ENCODE measurements at places on chromosomes 6 and 20.

DNA sequence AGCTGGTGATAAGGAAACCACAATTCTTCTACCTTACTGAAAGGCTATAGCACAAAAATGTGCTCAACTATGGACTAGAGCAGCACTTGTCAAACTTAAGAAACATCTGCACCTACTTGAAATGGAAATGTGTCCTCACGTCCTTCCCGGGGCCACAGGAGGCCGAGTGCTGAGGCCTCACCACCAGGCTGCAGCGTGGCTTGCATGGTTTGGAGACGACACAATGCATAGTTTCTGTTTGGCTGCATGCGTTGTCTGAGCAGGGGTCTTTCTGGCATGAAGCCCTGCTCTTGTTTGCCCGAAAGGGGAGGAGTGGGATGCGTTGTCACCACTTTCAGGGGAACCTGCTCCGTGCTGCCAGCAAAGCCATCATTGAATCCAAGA, 228.8 kb downstream of the TTLL2 start:
- no peak for DNase-seq

- DNase-seq = no peak
Observed at GRCh38 chr6:168196881-168197635, 118.0 kb upstream of the FRMD1 start.

GRCh38 chr6:163329991-163330390, 84.5 kb upstream of the QKI start:
- no peak for DNase-seq

DNA sequence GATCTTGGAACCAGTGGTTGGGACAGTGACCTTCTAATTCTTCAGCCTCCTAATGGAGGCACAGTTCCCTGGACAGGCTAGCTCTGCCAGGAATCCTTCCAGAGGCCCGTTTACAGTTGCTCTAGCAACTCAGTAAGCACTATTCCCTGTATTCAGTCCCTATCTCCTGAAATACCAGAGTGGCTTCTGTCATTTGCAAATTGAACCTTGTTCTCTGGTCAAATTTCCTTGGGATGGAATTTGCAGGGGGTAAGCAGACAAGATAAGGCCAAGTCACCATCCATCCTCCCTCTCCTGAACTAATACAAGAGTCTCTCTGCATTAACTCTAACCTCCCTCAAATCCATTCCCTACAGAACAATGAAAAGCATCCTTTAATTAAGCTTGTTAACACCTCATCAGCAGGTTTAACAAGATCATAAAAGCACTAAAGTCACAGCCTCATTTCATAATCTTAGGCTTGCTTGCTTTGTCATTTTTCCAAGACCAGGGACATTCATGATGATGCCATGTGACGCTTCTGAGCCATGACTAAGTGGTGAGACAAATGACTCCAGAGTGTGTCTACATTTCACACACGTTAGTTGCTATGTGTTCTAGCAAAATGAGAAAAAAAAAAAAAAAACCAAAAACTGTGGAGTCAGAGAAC, 37.1 kb downstream of the SLC22A23 start:
- DNase-seq = no peak

GRCh38 chr6:56772737-56773184, 130.1 kb upstream of the DST start:
- DNase-seq = no peak

DNA sequence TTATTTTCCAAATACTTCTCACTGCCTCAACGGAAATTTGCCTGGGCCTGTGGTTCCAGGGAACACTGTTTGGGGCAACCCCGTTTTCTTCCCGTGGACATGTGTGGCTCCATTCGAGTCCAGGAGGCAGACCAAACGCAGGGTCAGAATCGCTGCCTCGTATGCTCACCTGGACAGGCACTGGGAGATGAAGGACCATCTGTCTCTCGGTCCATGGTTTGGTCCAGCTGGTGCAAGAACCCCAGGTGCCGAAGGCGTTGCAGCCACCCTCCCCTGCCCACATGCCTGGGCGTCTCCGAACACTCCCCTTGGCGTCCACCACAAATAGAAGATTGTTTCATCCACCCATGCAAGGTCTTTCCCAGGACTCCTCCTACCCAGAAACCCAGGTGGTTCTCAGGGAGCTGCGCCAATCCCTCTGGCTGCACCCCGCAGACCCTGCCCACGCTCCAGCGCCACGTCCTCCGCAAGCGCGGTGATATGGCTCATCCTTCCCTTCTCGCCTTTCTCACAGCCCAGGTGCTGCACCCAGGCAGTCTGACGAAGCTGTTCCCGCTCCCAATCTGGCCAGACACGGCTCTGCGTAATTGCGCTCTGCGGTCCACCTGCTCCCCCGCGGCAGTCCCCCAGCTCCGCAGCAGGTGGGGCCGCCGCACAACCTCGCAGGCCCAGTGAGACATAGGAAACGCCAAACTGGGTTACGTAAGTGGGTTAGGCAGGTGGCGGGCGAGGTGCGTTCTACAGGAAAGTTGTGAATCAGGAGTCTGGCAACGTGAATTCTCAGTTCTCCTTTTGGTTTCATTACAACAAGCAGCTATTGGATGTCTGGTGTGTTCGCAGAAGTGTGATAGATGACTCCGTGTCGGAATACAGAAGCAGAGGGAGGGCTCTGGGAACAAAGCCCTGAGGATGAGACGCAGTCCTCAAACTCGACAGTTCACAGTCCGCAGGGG, 146.2 kb upstream of the ECI2 start:
- no peak for DNase-seq

DNA sequence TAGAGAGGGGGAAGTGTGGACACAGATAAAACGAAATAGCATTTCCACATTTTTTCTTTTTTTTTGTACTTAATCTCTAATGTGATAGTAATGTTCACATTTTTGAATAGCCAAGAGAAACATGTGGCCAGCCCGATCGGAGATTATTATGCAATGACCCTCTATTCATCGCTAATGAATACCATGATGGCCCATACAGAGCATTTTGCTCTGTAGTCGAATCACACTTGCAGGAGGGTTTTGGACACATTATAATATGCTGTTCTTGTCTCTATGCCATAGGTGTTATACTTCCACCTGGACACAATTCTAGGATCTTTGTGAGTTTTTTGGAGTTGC, 60.1 kb downstream of the MTHFD1L start:
- DNase-seq = no peak

- no peak for DNase-seq
Observed at GRCh38 chr6:3213334-3213695, 14.1 kb downstream of the TUBB2B start.

DNA sequence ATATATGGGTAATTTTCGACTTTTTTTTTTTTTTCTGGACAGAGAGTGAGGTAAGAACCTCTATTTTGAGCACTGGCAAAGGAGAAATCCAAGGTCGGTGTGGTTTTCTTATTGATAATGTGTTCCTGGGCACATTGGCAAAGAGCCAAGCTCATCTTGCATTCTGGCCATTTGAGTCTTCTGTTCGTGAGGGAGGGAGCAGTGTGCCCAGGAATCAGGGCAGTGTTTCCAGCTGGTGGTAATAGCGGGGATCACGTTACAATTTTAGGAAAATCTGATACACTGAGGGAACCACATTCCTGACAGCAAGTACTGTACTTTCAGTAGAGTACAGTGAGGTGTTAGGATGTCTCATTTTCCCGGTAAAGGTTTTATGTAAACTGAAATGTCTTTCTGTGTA, 442.3 kb upstream of the MAP3K7 start:
- no peak for DNase-seq

DNA sequence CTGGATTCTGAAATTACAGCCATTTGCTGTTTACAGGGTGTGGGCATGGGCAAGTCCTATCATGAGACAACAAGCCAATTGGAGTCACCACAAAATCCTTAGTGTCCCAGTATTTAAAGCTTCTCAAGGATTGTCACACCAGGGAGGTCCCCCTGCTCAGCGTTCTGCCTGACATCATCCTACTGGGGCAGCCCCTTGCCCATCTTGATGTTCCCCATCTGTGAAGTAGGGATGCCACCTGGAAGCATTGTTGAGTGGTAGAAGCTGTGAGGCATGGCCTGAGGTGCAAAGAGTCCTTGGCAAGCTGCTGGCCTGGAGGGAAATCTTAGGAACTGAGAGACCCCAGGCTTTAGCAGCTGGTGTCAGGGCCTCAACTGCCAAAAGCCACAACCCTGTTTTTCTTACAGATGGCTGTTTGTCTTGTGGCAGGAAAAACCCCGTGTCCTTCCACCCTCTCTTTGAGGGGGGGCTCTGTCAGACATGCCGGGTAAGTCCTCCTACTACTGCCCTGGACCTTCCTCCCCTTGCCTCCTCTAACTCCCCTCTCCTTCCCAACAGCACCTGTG, 23.3 kb upstream of the MAPRE1 start:
- DNase-seq = no peak

DNA sequence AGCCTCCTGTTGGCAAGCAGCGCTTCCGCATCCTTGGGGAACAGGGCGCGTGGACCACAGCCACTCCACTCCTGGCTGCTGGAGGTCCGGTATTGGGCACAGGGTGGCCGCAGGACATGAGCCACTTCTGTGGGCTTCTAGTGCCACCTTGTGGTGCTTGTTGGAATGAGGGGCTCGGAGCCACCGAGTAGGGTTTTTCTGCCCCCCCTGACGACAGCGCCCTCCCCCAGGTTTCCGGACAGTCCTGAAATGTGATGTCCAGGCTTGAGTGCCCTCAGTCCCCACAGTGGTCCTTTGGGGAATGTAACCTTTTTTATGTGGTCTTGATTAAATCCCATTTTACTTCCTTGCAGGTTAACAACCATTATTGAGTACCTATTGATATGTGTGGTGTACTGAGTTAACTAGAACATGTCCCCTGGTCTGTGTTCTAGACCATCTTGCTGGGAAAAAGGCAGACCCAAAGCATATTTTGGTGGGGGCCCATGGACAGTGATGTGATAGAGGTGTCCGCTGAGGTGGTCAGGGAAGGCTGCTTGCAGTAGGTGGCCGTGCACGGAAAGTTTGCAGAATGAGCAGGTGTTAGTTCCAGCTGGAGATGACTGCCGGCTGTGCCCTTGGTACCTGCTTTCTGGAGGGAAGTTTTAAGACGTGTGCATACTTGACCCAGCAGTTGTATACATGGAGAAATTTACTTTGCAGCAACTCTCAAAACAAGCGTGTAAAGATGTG, 70.0 kb downstream of the PTPN1 start:
- peak; percentile 52 for DNase-seq

GRCh38 chr6:110270165-110270564, 88.0 kb downstream of the METTL24 start:
- DNase-seq = no peak

DNA sequence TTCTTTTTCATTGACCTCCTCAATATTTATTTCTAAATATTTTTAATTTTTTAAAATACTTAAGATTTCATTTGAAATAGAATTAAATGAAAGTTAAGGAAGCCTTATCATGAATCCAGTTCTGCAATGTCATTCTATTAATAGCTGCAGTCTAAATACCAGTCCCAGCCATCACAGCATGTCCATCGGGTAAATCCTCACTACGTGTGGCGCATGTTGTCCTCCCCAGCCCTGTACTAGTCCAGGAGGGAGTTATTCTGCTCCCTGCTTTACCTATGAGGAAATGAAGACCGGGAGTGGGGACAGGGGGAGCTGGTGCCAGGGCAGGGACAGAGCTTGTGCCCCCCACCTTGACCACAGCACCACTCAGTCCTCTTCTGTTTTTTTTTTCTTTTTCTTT, 125.1 kb upstream of the QKI start:
- DNase-seq = no peak

- no peak for DNase-seq
Observed at GRCh38 chr6:152124429-152125074, 317.1 kb downstream of the ESR1 start.

- DNase-seq = no peak
Observed at GRCh38 chr6:6803180-6803977, 214.9 kb downstream of the LY86 start.

DNA sequence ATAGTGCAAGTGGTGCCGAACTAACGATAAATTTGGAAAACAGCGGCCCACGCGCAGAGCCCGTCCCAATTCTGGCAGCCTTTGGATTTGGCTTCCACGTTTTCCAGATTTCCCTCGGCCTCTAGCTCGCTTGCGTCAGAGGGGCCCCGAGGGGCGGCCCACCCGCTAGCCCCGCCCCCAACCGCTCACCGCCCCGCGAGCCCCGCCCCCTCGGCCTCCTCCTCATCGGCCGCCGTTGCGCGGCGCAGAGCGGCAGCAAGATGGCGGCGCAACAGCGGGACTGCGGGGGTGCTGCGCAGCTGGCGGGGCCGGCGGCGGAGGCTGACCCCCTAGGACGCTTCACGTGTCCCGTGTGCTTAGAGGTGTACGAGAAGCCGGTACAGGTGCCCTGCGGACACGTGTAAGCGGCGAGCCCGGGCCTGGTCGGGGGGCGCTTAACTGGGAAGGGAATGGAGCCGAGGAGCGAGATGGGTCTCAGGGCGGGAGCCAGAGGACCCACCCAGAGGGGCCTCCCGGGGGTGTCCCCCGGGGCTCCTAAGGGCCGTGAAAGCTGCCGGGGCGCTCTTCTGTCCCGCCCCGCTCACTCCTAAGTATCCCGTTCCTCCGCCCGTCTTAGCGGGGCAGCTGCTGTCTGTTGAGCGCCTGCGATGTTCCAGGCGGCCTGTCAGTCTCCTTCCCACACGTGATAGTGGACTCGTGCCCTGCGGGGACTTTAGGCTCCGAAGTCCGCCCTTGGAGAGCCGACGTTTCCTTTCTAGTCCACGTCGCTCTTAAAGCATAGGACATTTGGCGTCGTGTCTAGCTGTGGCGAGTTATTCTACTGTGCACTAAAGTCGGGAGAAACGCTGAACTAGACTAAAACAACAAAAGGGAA, at the start of gene RNF114:
Gene RNF114 (plus strand): TSS at position 245 of the 874 bp plus-strand sequence. CDS start 16 bp downstream, at position 261.
- peak; percentile 92 for DNase-seq

GRCh38 chr6:111361648-111362047, 121.4 kb downstream of the REV3L start:
- no peak for DNase-seq

- DNase-seq = no peak
Observed at GRCh38 chr6:43338243-43338642, 29.6 kb upstream of the CRIP3 start.

DNA sequence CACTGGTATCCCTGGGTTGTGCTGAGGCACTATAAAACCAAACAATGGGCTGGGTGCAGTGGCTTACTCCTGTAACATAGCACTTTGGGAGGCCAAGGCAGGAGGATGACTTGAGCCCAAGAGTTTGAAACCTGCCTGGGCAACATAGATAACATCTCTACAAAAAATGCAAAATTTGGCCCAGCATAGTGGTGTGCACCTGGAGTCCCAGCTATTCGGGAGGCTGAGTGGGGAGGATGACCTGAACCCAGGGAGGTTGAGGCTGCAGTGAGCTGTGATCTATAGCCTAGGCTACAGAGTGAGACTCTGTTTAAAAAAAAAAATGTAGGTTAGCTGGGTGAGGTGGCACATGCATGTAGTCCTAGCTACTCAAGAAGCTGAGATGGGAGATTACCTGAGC, 7.7 kb upstream of the SLC4A11 start:
- no peak for DNase-seq

- no peak for DNase-seq
Observed at GRCh38 chr20:50563133-50563944, 53.2 kb downstream of the PTPN1 start.

GRCh38 chr6:5229356-5229755, 31.4 kb downstream of the LYRM4 start:
- DNase-seq = no peak

DNA sequence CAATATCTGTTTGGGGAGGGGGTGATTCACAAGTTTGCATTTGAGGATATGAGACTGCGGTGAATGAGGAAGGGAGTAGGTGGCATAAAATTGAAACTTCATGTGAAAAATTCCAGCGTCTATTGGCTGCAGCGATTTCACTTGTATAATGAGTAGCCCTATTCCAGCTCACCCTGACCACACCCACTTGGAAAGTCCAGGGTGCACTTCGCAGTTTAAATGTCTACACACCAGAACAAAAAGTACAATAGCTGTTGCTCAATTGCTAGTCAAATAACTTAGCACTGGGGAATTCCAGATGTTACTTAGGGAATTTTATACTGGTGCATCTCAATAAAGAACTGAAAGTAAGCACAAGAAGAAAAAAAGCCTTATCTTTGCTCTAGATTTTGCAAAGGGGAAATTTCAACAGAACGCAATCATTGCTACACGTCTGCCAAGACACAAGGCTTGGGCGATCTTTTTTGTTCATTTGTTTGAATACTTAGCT, 6.3 kb downstream of the TNFAIP3 start:
- no peak for DNase-seq
